HFFc6 (cell line): ENCODE measurements at places on chromosomes 4 and X. TPM values are rescaled to one million over a fixed set of nuclear protein-coding genes. Genes with fewer than 3 reads are reported as not detected.

The F8A3 gene
- 10.7 to 14.8 TPM (median 13.4 TPM) in 3 replicates for total RNA-seq

DNA sequence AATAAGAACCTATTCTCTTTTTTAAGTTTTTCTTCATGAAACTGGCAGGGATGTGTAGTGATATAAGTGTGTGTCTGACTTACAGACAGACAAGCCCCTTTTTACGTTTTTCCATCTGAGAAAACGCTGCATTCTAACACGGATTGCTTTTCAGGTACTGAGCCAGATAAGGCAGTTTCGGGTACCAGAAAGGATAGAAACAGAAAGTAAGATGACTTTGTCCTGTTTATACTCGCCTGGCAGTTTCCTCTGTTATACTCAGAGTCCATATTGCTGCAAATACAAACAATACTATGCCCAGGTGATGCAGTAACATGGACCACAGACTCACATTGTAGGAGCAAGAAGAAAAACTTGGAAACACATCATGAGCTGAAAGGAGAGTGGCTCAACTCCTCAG, 2320.6 kb upstream of the AGA start:
- no peak for DNase-seq

GRCh38 chr4:16995451-16995850, 97.0 kb upstream of the LDB2 start:
- no peak for DNase-seq

DNA sequence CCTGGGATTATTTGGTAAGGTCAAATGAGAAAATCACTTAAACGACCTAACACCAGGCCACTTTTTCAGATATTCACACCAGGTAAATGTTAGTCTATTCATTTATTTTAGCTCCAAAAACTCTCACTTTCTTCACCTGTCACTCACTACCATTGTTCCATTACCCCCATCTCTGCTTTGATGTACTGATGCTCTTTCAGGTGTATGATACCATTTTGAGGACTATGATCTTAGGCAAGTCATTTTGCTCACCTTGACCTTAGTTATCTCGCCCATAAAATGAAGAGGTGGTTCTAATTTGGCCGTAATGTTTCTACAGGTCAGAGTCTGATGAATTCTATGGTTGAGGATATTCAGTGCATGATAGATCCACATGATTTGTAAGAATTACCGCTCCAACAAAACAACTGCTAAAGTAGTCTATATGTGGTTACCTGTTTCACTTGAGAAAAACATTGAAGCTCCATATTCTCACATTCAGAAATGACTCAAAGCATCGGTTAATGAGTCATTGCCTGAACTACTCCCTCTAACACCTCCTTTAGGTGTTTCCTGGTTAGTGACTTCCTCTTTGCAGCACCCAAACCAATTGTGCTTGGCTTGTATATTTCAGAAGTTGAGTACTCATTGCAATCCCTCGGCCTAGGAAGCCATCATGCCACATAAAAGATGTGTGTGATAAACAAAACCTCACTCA, 4.5 kb downstream of the DTHD1 start:
- no peak for DNase-seq

- no peak for DNase-seq
These were observed 6.7 kb downstream of the MYL5 start for GRCh38 chr4:680928-681645.

GRCh38 chr4:110198435-110199416, at the start of gene ELOVL6:
Gene ELOVL6, minus strand, starts transcription at chr4:110198615. Its CDS starts 280 bp downstream, at chr4:110198335.
- peak; percentile 62 for DNase-seq

The BBS12 gene
- 2.4 to 3.0 TPM (median 2.6 TPM) in 3 replicates for total RNA-seq

- DNase-seq = no peak
These were observed 502.1 kb upstream of the IGFBP7 start for GRCh38 chr4:57612279-57612678.

DNA sequence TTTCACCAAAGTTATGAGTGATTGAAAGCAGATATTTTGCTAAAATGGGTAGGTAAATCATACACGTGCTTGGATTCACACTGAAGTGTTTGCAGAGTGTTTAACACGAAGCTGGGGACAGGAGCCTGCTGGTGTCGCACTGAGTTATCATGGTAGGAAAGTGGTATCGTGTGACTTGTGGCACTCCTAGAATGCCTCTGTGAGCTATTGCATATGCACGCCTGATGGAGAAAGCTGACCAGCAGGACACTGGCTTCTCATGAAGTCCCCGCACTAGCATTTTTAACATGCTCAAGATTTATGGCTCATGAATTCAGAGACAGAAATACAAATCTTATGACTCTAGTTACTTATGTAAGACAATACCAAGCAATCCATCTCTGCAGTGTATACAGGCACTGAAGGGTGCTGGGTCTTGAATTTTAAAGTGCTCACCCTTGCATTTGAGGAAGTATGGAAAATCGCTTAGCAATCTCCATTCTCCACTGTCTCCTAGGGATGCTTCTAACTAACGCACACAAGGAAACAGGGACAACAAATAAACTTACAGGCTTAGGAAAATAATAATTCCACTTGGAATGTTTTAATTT, 19.8 kb downstream of the VCX3B start:
- no peak for DNase-seq

- DNase-seq = no peak
These were observed at the start of gene CXCR3 for GRCh38 chrX:71618303-71618721. Gene CXCR3, minus strand, starts transcription at chrX:71618511. Its CDS starts 62 bp downstream, at chrX:71618449.

GRCh38 chr4:150302553-150302952, 224.3 kb downstream of the DCLK2 start:
- DNase-seq = peak; percentile 94

DNA sequence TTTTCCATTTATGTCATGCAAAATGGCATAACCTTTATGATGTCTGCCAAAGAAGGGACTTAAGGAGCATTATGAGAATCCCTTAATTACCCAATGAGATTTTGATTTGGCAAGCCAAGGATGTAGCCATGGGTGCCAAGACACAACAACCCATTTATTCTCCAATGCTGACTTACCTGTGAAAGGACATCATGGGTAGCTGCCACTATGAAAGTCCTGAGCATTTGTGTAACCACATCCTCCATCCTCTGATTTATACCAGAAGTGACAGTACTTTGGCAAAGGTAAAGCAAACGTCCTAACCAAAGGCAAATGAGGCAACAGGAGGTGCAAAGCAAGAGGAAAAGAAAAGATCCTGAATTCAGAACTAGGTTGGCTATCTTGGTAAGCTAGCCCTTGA, 87.3 kb upstream of the EMCN start:
- DNase-seq = no peak

- peak; percentile 72 for DNase-seq
These were observed 102.5 kb downstream of the FIP1L1 start for GRCh38 chr4:53479736-53480525.

DNA sequence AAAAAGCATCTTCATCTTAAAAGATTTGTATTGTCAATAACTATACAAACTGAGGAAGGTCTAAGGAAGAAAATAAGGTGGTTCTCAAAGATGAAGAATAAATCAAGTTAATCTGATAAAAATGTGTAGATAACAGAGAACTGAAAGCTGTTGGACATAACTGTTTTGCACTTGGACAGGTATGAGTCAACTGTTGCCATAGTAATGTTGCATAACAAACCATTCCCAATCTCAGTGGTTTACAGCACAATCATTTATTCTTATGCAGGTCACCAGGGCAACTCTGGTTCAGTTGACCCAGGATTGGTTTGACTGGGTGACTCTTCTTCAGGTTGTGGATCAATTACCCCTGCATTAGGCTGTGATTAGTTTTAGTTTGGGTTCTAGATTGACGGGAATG, 2197.7 kb downstream of the ARAP2 start:
- peak; percentile 78 for DNase-seq

The MTMR1 gene
- total RNA-seq = 9.5 to 20.5 TPM (median 9.6 TPM) in 3 replicates

The TKTL1 gene
- not detected in 3 replicates for total RNA-seq

- DNase-seq = no peak
These were observed 61.1 kb upstream of the C1QTNF7 start for GRCh38 chr4:15366721-15367120.

The CSAG3 gene
- total RNA-seq = not detected in 3 replicates

DNA sequence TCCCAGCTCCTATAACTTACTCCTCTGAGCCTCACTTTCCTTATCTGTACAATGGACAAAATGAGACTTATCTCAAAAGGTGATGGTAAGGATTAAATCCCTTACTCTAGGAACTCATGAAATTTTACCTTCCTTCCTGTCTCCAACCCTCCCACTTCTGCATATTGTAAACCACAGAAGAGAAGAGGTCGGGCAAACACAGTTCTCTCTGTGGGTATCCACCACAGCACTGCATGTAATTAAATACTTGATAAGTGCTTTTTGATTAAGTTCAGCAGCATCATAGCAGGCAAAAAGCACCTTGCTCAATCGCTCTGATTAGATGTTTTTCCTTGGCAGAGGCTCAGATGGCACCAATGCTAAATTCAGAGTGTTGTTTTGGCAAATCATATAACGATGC, 17.3 kb upstream of the TMEM192 start:
- no peak for DNase-seq

GRCh38 chr4:38567457-38567856, 96.5 kb upstream of the KLF3 start:
- DNase-seq = no peak

- DNase-seq = no peak
These were observed 56.4 kb downstream of the TMA16 start for GRCh38 chr4:163550869-163551267.

The SRPX gene
- 13.5 to 47.2 TPM (median 14.3 TPM) in 3 replicates for total RNA-seq

- no peak for DNase-seq
These were observed 11.0 kb downstream of the TMEM192 start for GRCh38 chr4:165101641-165102040.

- no peak for DNase-seq
These were observed 45.6 kb downstream of the TMEM154 start for GRCh38 chr4:152634110-152634760.

GRCh38 chr4:176800891-176801534, 8.3 kb upstream of the VEGFC start:
- peak; percentile 69 for DNase-seq

GRCh38 chr4:138235419-138235952, 6.7 kb downstream of the SLC7A11 start:
- DNase-seq = peak; percentile 97

The TCEAL7 gene
- 12.7 and 15.8 TPM in 2 replicates for total RNA-seq

DNA sequence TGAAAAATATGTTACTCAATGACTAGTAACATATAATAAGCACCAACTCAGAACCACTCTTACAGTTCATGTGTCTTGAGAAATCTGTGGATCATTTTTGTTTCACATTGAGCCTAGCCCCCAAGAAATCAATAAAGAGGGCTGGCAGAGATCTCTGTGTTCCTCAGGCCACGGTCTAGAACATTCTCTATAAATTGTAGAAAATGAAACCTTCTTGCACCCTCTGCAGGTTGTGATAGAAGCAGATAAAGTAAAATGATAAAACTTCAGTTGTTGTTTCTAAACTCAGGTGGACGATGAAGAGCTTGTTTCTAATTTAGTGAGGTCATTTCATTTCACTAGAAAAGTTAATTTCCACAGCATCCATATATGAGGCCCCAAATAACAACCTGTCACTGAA, 182.7 kb downstream of the KIT start:
- no peak for DNase-seq

GRCh38 chr4:171203425-171203824, 609.8 kb upstream of the GALNTL6 start:
- DNase-seq = no peak

The DGAT2L6 gene
- total RNA-seq = not detected in 2 replicates

- DNase-seq = no peak
These were observed 235.8 kb downstream of the DCLK2 start for GRCh38 chr4:150314031-150314430.

The MAGED4B gene
- total RNA-seq = 35.8 to 62.2 TPM (median 59.7 TPM) in 3 replicates

The ZXDA gene
- total RNA-seq = 2.7 to 3.4 TPM (median 3.2 TPM) in 3 replicates

DNA sequence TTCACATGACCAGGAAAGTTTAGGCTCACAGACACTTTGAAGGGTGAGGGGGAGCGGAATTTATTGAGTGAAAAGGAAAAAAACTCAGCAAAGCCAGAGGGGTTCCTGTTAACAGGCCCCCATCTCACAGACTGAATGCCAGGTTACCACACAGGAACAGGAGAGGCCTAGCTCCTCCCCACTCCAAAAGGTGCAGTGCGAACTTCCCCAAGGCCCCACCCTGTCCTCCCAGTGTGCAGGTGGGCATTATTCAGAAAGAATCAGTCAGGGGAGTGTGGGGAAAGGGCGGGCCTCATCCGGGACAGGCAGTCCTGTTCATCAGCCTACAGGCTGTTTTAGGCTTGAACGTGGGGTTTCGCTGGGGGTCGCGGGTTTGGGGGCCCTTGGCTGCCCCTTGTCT, 4.0 kb downstream of the OTC start:
- DNase-seq = no peak

GRCh38 chr4:98601708-98602107, 56.7 kb downstream of the TSPAN5 start:
- peak; percentile 60 for DNase-seq

The UGT2B17 gene
- not detected in 3 replicates for total RNA-seq

DNA sequence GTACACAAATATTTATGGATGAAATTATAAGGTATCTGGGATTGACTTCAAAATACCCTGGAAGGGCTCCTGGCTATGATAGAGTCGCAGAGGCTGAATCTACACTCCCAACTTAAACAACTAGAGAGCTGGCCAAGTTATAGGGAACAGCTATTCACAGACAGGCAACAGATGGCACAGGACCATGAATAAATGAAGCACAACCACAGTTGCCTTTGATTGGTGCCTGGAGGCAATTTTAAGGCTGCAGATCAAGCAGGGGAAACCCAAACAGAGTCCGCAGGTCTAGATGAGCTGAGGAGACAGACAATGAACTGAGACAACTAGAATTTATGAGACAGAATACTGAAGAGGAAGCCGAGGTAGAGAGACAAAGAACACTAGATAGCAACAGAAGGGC, 155.9 kb downstream of the EVC2 start:
- DNase-seq = no peak

- peak; percentile 11 for DNase-seq
These were observed 16.3 kb upstream of the ESX1 start for GRCh38 chrX:104270916-104271512.

DNA sequence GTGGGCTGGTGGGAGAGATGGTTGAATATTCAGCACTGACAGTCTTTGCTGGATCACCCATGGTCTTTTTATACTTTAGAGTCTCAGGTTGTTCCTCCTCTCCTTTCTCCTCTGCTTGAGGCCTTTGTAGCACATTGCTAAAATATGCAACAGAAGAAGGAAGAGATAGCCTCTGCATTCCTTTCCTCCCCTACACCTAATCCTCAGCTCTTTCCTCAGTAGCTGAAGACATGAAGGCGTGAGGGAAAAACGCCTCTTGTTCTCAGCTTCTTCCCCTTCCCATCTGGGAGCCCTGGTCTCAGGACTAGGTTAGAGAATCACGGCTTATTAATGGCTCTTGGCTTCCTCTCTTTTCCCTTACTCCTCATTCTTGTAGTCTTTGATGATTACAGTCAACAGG, 76.8 kb downstream of the RNF150 start:
- no peak for DNase-seq

The DRP2 gene
- total RNA-seq = 0.25 to 0.39 TPM (median 0.36 TPM) in 3 replicates

The ZCCHC18 gene
- 0.15 to 0.35 TPM (median 0.17 TPM) in 3 replicates for total RNA-seq

DNA sequence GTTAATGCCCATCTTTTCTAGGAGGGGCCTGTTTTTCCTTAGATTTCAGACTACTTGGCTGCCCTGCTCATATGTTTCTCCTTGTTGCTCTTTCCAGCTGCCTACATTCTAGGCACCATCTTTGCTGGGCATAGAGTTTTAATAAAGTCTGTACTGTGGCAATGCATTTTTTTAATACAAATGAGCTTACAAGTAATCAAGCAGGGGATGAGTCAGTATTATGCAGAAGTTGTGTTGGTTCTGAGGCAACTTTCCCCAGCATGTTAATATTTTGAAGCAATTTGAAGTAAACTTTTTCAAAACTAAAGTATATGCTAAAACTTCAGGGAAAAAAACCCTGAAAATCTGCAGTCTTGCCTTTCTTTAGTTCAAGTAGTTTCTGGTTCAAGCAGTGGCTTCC, 372.0 kb upstream of the GATB start:
- no peak for DNase-seq
